ENCODE measurements at places on chromosomes 11 and 22.

- no peak for DNase-seq
Observed at GRCh38 chr22:20994902-20995241, 7.0 kb downstream of the THAP7 start.

- no peak for DNase-seq
Observed at GRCh38 chr22:18113680-18114394, 3.2 kb downstream of the TUBA8 start.

DNA sequence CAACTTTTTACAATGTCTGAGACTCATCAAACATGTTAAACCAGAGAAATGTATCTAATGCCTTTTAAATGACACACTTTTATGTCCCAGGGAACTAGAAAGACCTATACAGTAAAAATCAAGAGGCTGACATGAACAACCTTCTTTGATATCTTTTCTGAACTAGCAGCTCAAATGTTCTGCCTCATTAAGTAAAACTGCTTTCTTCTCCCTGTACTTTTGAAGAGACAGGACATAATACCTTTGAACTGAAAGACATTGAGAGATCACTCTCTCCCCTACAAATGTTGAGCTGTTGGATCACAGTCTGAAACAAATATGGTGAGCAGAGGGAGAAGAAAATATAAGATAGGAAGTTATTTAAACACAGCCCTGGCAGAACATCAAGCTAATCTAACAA lies 123.0 kb downstream of the FAM181B start:
- DNase-seq = no peak

- DNase-seq = no peak
Observed at GRCh38 chr22:19802001-19802893, 41.7 kb downstream of the TBX1 start.

- no peak for DNase-seq
Observed at GRCh38 chr11:34323601-34324000, 34.2 kb downstream of the ABTB2 start.

DNA sequence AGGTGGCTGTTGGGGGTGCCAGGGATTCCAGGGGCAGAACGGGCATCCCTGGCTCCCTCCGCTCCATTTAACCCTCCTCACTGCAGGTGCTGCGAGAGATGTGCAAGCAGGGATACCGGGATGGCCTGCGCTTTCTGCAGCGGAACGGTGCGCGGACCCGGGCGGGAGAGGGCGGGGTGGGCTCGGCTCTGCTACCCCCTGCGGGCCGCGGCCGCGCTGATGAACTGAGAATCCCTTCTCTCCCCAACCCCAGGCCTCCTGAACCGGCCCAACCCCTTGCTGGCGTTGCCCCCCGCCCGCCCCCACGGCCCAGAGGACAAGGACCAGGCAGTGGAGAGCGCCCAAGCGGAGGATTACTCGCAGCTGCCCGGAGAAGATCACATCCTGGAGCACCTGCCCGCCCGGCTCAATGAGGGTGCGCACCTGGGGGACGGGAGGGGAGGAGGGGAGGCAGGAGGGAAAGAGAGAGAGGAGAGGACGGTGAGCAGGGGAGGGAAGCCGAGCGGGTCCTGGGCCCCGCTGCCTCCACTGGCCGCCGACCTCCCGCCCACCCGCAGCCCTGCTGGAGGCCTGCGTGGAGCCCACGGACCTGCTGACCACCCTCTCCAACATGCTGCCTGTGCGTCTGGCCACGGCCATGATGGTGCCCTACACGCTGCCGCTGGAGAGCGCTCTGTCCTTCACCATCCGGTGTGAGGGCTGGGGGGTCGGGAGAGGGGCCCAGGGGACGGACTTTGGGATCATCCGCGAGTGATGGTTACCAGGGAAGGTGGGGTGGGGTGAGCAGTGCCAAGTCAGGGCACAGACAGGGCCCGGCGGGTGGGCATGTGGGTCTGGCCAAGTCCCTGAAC lies 4.1 kb upstream of the CRACR2B start:
- no peak for DNase-seq

GRCh38 chr22:17035246-17035645 lies 27.2 kb upstream of the GAB4 start:
- no peak for DNase-seq

GRCh38 chr22:23187871-23188700 lies 7.8 kb downstream of the BCR start:
- DNase-seq = no peak

DNA sequence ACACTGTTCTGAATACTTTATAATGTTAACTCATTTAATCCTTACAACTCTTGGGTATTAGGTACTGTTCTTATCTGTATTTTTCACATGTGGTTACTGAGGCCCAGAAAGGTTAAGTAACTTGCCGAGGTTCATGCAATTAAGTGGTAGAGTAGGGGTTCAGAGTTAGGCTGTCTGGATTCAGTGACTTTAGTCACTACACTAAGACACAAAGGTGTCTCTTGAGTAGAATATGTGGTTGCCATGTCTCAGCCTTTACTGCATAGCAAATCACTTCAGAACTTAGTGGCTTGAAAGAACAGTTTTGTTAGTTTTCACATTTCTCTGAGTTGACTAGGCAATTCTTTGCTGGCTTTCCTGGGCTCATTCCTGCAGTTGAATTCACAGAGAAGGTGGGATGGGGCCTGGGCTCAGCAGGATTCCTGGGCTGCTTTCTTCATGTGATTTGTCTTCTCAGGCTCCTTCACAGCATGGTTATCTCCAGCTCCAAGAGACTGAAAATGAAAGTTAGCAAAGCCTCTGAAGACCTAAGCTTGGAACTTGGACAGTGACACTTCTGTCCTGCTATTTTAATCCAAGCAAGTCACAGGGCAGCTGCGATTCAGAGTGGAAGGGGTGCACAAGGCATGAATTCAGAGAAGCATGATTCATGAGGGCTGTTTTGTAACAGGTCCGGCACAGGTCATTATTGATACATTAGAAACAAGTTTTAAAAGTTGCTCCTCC lies 68.3 kb downstream of the SPECC1L start:
- DNase-seq = no peak

Data from CD4-positive, alpha-beta T cell treated with Interleukin-2 at 100 ng/mL for 4 hours (primary cell).